ENCODE measurements at places on chromosomes 3 and 15. TPM values are rescaled to one million over a fixed set of nuclear protein-coding genes. Genes with fewer than 3 reads are reported as not detected.

The EHHADH gene
- polyA plus RNA-seq: 30.8 TPM

The MEGF11 gene
- polyA plus RNA-seq: 3.9 TPM

The XCR1 gene
- polyA plus RNA-seq: 0.15 TPM

The CD96 gene
- polyA plus RNA-seq: 2.0 TPM

The MTMR10 gene
- 70.9 TPM for polyA plus RNA-seq

The MKRN2OS gene
- 2.6 TPM for polyA plus RNA-seq

All from left kidney (tissue), 8 donors.